ENCODE measurements at places on chromosomes 5 and 9. TPM values are rescaled to one million over a fixed set of nuclear protein-coding genes. Genes with fewer than 3 reads are reported as not detected.

DNA sequence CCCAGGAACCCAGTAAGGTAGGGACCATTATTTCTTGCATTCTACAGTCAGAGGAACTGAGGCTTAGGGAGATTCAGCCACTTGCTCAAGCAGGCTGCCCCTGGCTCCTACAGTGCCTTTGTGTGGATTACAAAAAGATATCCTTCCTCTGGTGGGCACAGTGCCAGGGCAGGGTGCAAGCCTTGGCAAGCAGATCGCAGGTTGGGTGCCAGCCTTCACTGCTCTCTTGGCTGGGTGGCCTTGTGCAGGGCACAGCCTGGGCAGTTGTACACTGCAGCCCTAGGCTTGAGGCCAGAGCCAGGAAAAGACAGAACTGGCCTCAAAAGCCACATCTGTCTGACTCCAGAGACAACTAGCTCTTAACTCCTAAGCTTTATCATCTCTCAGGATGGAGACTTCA, 15.0 kb downstream of the DOCK2 start:
- H3K36me3 ChIP-seq = no peaks in the 10 kb centered on the region
- DNase-seq = no peak
- peaks cover 100% of the 10 kb centered on the region for H3K4me1 ChIP-seq
- no peak overlapping the region for H3K4me3 ChIP-seq
- H3K27me3 ChIP-seq = no peaks in the 10 kb centered on the region

EFNA5 gene
- polyA plus RNA-seq = 0.73 TPM

ELOVL7 gene
- 0.08 TPM for polyA plus RNA-seq

- H3K27me3 ChIP-seq = no peaks in the 10 kb centered on the region
- peaks cover 2% of the 10 kb centered on the region for H3K36me3 ChIP-seq
- no peak overlapping the region for H3K27ac ChIP-seq
- no peaks in the 10 kb centered on the region for H3K4me1 ChIP-seq
- no peak overlapping the region for H3K4me3 ChIP-seq
These were observed 153.3 kb downstream of the RGS3 start for GRCh38 chr9:113616621-113617496.

DNA sequence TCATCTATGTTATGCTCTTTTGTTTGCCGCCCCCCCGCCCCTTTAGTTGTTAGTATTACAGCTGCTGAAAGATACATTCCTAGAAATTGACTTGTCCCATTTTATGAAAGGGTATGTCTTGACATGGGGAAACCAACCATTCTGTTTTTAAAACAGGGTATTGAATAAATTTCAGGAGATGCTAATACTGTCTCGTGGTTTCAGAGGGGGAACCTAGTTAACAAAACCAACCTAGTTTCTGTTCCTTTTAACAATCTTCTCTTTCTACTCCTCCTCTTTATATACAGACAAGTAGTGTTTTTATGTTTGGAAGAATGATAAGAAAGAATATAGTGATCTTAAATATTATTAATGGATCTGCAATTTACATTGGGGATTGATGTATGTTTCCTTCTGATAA, 3.5 kb downstream of the PIP5K1B start:
- peaks cover 21% of the 10 kb centered on the region for H3K27me3 ChIP-seq
- H3K27ac ChIP-seq = no peak overlapping the region
- DNase-seq = no peak
- H3K4me1 ChIP-seq = peaks cover 15% of the 10 kb centered on the region

DNA sequence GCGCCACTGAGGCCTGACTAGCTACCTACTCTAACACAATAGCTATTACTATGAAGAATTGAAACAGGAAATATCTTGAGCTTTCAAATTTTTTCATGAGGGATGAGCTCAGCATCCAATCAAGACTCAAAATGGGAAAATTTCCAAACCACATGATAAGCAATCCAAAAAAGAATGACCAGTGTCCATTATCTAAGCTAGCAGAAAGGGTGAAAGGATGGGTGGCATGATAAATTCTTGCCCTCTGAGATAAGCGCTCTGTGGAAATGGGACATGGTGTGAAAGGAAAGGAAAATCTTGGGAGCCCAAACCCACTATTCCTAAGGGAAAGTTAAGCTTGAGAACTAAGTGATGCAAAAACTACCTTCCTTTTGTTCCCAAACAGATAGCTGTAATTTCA, 170.2 kb upstream of the NREP start:
- no peak overlapping the region for H3K27ac ChIP-seq
- H3K27me3 ChIP-seq = no peaks in the 10 kb centered on the region
- no peaks in the 10 kb centered on the region for H3K4me1 ChIP-seq
- no peaks in the 10 kb centered on the region for H3K36me3 ChIP-seq
- H3K4me3 ChIP-seq = no peak overlapping the region
- no peak for DNase-seq

DNA sequence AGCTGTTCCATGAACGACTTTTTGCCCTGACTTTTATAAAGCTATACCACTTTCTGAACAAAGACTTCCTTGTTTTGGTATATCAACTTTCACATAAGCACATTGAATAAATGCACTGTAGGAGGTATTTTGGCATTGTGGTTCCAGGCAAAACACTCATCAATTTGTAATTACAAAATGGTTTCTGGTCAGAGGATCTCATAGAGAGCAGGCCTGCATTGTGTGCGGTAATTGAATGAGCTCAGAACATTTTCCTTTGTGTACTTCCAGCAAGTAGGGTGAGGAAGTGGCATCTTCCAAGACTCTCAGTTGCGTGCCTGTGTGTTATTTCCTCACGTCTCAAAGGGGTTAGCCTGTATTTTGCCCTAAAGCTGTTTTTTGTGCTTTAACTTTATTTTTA, 89.2 kb downstream of the PDE6A start:
- H3K36me3 ChIP-seq = no peaks in the 10 kb centered on the region
- peaks cover 10% of the 10 kb centered on the region for H3K4me1 ChIP-seq
- H3K27me3 ChIP-seq = peaks cover 5% of the 10 kb centered on the region
- H3K4me3 ChIP-seq = no peak overlapping the region
- H3K27ac ChIP-seq = no peak overlapping the region
- no peak for DNase-seq

DNA sequence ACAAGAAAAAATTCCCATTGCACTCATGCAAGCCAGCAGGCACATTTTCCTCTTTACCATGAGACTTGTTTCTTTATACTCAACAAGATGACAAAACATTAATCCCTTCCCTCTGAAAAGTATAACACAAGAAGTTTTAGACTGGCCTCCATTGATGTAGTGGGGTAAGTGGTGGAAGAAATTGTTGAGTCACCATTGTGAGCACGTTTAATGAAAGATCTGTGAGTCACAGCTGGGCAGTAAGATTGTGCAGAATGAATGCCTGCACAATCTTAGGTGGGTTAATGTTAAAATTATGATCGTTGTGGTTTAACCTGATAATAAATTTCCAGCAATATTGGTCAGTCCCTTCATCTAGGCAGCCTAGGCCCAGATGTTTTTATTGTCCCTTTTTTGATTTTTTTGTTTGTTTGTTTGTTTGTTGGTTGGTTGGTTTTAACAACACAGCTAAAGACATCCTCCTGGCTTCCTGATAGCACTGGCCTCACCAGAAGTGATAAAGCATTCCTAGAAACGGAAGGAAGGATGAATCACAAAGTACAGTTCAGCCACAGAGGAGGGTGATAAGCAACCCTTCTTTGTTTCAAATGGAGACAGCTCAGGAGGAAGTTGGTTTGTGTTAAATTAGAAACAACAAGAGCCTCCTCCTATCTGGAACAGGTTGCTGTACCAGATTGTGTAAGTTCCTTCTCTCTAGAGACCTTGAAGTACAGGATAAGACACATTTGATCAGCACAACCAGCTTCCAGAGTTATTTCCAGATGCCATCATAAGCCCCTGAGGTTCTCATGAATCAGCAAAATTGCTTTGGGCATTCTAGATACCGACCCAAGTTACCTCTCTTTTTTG, 40.3 kb downstream of the SLC24A2 start:
- no peak for DNase-seq
- no peaks in the 10 kb centered on the region for H3K4me1 ChIP-seq
- no peak overlapping the region for H3K27ac ChIP-seq
- H3K27me3 ChIP-seq = no peaks in the 10 kb centered on the region

TMOD1 gene
- 1.7 TPM for polyA plus RNA-seq

- H3K36me3 ChIP-seq = no peaks in the 10 kb centered on the region
- DNase-seq = no peak
- no peak overlapping the region for H3K27ac ChIP-seq
These were observed 16.8 kb upstream of the TCOF1 start for GRCh38 chr5:150340614-150341255.

GRCh38 chr5:8457187-8458037, 588.5 kb downstream of the MTRR start:
- H3K27me3 ChIP-seq = peaks cover 9% of the 10 kb centered on the region
- no peaks in the 10 kb centered on the region for H3K36me3 ChIP-seq
- H3K4me1 ChIP-seq = peaks cover 28% of the 10 kb centered on the region
- peak overlapping the region; percentile 84 for H3K4me3 ChIP-seq

MEIKIN gene
- polyA plus RNA-seq = 0.72 TPM

CCDC183 gene
- polyA plus RNA-seq = 0.40 TPM

All from immature natural killer cell (primary cell).